ENCODE measurements at places on chromosomes 2 and 18.
A peak's percentile ranks its signal among the peaks of the same experiment; 100 is the strongest.

GRCh38 chr2:881204-881918, 69.3 kb upstream of the SNTG2 start:
- DNase-seq, result no peak

- DNase-seq, result no peak
Measured at GRCh38 chr2:17353263-17353662, 165.0 kb downstream of the RAD51AP2 start.

DNA sequence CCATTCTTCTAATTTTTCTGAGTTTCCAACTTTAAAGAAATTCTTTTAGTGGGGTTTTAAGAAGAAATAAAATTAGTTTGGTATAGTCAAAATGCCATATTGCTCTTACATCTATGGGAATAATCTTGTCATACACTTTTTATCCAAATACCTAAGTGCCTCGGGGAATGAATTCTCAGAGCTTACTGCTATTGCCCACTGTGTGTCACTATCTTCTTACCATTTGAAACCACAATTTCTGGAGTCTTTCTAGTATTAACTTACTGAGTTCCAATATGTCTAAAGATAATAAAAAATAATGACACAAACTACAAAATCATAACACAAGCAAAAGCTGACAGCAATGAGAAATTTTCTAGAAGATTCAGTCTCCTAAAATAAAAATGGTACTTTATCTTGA, 23.7 kb upstream of the DNAH6 start:
- DNase-seq, result no peak

- no peak for DNase-seq
Measured at GRCh38 chr2:233228376-233228775, 23.1 kb upstream of the ATG16L1 start.

- no peak for DNase-seq
Measured at GRCh38 chr2:46722142-46722541, 193.5 kb downstream of the MCFD2 start.

GRCh38 chr2:25220313-25220712, 51.9 kb upstream of the POMC start:
- DNase-seq, result no peak

DNA sequence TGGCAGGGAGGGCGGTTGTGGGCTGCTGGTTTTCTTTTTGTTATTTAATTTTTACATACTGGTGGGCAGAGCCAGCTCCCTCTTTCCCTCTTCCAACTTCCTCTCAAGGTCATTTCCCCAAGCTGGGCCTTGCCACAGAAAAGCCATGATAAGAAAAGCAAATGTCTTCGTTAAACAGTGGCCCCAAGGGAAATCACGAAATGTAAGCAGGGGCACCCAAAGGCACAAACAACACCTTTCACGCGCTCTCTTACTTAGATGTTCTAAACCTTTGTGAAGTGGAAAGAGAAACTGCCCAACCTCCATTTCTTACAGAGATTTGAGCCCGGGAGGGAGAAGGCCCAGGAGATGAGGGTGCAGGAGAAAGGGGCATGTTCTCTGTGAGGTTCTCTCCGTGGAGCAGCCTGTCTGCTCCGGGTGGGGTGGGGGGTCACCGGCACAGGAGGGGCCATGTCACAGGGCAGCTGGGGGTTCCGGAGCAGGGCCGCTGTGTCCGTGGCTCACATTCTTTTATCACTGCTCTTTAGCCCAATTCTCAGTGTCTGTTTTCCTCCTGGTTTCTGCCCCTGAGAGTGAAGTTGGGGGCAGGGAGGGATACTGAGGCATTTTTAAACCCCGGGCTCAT, 190.7 kb upstream of the GATA6 start:
- DNase-seq, result no peak

DNA sequence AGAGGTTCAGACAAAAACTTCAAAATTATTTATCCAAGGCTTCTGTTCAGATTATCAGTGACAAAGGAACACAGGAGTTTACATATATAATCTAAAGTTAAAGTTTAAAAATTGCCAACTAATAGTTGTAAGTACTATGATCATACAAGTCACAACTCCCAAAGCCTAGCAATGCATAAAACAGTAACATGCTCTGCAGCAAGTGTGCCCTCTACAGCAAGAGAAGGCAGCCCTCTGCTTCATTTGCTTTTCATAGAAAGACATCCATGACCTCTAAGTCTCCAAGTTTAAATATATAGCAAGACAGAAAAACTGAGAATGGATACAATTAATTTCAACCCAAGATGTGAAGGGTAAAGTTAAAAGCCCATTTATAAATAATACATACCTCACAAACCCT, 13.3 kb downstream of the RAB1A start:
- DNase-seq, result no peak

GRCh38 chr2:69677914-69678313, 34.4 kb upstream of the AAK1 start:
- no peak for DNase-seq

DNA sequence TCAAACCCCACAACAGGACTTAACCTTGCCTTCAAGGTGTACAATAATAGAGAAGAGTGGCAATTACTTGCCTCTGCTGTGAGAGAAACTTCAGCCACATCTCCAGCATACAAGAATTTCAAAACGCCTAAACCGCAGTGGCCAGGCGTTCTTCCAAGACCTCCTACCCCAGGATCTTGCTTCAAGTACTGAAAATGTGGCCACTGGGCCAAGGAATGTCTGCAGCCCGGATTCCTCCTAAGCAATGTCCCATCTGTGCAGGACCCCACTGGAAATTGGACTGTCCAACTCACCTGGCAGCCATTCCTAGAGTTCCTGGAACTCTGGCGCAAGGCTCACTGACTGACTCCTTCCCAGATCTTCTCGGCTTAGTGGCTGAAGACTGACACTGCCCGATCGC, 2.8 kb upstream of the CYB5A start:
- DNase-seq, result no peak

DNA sequence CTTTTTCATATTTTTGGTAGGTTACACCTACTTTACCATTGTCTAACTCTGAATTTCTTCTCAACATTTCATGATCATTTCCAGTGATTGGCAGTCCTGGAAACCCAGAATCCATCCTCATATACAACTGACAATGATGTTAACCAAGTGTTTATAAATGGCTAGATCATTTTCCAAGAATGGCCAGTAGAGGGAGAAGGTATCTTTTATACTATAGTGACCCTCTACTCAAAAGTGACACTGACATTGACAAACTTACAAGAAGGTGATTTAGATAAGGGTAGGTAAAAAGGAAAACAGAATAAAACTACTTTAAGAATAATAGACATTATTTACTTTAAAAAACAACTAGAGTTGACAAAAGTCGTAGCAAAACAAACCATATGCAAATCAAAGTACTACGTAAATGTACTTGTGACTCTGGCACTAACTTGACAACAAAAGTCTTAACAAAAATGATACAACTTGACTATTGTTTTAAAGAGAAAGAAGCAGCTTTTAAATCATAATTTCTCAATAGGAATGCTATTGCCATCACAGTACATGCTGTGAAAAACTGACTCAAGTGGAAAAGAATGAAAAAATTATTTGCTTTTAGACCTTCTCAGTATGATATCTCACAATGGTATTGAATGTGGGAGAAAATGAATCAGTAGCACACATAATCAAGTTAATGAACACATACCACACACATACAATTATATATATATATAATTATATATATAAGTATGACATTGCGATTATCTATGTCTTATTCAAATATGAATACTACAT, 76.6 kb upstream of the GRB14 start:
- no peak for DNase-seq

DNA sequence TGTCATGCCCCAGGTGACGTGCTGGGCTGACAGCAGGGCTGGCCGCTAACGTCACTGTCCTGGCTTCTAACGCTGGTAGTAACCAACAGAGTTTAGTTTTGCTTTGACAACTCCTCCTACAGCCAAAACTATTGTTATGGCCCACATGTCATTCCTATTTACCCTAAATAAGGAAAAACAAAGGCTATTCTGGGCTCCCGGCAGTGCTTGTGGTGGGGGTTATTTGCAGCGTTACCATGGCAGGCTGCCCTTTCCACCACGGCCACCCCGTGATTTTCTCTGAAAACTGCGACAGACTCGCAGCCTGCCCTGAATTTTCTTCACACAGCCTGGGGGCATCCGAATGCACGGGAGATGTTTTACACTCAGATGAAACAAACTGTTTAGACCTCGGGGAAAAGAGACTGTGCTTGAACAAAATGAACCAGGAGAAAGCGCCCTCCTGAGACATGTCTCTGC, 115.2 kb downstream of the FAM210A start:
- DNase-seq, result peak; percentile 33

DNA sequence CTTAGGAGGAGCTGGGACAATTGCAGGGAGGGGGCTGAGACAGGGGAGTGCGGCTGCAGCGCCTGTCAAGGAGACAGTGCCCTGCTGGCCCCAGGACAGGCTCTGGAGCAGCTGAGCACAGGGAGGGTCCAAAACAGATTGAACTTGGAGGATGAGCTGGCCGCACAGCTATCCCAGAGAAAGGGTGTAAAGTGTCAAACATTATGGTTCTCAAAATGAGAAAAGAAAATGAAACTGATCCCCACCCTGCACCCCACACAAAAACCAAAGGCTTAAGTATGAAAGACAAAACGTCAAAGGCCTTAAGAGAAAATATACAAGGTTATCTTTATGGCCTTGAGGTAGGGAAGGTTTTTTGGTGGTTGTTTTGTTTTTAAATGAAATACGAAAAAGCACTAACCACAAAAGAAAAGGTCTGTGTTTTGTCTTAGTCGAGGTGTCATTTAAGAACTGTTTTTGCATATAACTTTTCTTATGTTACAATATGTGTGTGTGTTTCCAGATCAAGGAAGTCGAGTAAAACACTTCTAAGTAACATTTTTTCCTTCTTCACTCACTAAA, 111.8 kb downstream of the HDAC4 start:
- no peak for DNase-seq

All from T follicular helper cell (primary cell).